ENCODE measurements at places on chromosomes 1 and 21. TPM values are rescaled to one million over a fixed set of nuclear protein-coding genes. Genes with fewer than 3 reads are reported as not detected.

DNA sequence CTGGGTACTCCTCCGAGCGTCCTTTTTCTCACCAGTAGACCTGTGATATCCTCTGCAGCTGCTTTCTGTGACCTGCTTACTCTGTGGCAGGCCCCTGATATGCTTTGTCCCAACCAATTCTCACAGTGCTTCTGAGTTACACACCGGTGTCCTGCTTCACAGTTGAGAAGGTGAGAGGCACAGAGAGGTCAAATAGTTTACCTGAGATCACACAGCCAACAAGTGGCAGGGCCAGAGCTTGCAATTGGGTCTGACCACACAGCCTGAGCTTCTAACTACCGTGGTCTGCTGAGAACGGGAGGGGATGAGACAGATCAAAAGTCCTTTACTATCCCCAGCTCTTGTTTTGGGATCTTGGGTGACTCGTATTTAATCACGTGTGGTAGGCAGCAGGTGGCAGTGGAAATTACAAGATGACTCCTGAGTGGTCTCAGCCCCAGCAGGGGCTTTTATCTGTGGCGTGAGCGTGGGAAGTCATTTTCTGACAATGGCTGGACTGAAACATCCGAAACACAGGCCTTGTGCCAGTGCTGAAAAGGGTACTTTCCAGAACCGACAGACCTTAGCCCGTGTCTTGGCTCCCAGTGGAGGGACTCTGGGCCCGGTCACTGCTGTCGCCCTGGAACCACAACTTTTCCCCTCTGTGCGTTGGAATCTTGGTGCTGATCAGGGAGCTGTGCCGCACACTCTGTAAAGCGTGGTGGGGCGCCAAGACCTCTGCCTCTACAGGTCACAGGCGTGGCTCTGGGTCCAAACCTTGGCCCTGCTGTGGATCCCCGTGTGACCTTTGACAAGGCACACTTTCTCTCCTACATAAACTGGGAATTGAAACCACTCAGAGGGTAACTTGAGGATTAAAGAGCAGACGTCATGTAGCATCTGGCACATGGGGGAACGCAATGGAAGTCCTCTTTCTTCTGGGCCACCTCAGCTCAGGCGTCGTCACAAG lies 11.9 kb downstream of the THEMIS2 start:
- no peak for DNase-seq

The DHRS3 gene
- polyA plus RNA-seq, result 87.2 TPM

The OR2M3 gene
- 0.04 TPM for polyA plus RNA-seq

- no peak for DNase-seq
Measured at GRCh38 chr1:22688466-22688865, 22.2 kb upstream of the EPHB2 start.

The ZNF678 gene
- polyA plus RNA-seq, result 20.4 TPM

The CD2 gene
- polyA plus RNA-seq, result 0.19 TPM

GRCh38 chr21:41759214-41759840 lies 7.5 kb downstream of the RIPK4 start:
- no peak for DNase-seq

- no peak for DNase-seq
Measured at GRCh38 chr1:89125240-89125912, 538 bp downstream of the GBP2 start.

The TMEM52 gene
- polyA plus RNA-seq, result 1.2 TPM

GRCh38 chr21:38500073-38500472 lies 1.8 kb upstream of the ERG start:
- no peak for DNase-seq

DNA sequence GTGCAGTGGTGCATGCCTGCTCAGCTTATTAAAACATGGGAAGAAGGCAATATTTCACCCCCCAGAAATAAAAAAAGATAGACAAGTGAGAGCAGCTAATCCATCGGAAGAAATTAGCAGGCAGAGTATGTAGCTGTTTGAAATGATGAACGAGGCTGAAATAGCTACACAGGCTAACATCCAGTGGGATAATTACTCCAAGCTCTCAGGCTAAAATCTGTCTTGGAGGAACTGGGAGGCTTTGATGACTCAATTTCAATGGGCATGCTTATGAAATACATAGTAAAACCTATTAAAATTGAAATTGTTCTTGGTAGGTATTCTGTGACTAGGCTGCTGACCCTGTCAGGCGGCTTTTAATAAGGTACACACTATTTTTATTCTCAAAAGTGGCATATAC lies 84.1 kb upstream of the RRP15 start:
- no peak for DNase-seq

DNA sequence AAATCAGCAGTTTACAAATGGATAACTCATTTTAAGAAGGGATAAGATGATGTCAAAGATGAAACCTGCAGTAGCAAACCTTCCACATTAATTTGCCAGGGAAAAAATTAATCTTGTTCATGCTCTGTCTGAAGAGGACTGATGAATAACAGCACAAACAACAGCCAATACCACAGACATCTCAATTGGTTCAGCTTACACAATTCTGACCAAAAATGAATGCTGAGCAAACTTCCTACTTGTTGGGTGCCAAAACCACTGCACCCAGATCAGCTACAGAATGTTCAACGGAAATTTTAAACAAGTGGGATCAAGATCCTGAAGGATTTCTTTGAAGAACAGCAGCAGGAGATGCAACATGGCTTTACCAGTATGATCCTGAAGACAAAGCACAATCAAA lies 98.3 kb downstream of the COQ8A start:
- no peak for DNase-seq
